ENCODE measurements at places on chromosomes 5 and 9. TPM values are rescaled to one million over a fixed set of nuclear protein-coding genes. Genes with fewer than 3 reads are reported as not detected.

Gene CHSY3
- total RNA-seq = 3.1 TPM

Gene GRM6
- not detected for total RNA-seq

Gene FOXE1
- not detected for total RNA-seq

Gene LHX3
- total RNA-seq = not detected

Gene ECSCR
- total RNA-seq = 49.8 TPM

Gene SIT1
- 1.6 TPM for total RNA-seq

Gene ARRDC1
- total RNA-seq = 20.0 TPM

Gene ZFP2
- total RNA-seq = 1.2 TPM

GRCh38 chr9:94301583-94301982, 26.9 kb downstream of the NUTM2F start:
- DNase-seq = no peak

DNA sequence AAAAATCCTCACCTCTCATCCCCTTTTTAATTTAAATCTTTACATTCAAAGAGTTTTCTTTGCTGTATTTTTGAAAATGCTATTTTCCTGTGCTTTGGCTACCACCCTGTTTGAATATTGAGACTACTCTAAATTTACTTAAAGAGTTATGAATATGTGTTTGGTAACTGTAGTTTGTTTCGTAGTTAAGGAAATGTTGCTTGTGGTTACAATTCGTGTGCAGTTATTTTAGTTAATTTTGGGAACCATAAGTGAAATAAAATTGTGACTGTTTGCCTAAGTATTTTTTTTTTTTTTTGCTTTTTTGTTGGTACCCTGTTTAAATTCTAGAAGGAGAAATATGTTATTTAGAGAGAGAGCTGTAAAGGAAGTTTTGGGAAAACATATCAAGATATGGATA, 78.7 kb downstream of the XRCC4 start:
- no peak for DNase-seq

DNA sequence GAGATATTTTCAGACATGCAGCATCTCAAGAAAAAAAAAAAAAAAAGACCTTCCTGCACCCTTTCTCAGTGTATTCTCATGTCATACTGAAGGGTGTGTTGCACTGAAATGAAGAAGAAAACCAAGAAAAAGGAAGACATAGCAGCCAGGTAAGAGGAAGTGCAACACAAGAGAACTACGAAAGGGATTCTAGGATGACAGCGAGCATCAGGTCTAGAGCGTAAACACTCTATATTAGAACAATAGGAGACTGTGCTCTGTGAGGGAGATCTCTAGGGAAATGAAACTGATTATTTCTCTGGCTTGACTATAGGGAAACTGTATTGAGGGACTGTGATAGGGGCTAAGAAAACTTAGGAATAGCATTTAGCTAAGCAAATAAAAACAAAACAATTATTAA, 30.0 kb downstream of the BTF3 start:
- DNase-seq = no peak

DNA sequence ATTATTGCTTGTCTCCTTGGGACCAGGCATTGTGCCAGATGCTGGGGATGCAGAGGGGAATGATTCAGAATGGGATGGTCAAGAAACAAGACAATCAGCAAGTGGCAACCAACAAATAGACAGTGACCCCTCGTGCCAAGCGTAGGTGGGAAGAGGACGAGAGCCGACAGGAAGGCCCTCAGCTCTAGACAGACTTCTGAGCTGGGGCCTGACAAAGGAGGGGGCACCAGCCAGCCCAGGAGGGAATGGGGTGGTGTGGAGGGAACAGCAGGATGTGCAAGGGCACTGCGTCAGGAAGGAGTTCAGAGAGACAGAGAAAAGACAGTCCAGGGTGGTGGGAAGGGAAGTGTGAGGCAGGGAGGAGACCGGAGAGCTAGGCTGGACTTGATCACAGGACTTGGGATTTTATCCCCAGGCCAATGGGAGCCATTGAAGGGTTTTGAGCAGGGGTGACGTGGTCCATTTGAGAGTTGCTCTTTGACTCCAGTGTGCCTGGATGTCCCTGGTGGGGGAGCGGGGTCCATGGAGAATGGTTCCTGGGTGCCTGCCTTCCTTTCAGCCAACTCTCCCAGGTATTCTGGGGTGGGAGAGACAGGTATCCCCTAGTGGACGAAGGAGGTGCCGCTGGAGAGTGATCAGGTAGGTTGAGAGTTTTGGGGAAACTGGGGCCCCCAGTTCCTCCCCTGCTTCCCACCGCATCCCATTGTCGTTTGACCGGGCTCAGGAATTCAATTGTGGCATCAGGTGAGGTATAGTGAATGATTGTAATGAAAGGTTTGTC, 79.3 kb upstream of the ZNF618 start:
- DNase-seq = no peak

DNA sequence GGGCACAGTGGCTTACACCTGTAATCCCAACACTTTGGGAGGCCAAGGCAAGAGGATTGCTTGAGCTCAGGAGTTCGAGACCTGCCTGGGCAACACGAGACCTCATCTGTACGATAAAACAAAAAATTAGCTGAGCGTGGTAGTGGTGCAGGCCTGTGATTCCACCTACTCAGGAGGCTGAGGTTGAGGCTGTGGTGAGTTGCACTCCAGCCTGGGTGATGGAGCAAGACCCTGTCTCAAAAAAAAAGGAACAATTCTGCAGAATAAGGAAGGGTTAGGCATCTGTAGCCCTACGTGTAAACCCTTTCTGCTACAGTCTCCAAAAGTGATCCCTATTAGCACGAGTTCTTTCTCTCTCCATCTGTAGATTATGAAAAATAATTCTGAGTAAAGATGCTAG, 19.9 kb downstream of the CDC26 start:
- DNase-seq = no peak
